ENCODE measurements at places on chromosomes 13 and 19.

DNA sequence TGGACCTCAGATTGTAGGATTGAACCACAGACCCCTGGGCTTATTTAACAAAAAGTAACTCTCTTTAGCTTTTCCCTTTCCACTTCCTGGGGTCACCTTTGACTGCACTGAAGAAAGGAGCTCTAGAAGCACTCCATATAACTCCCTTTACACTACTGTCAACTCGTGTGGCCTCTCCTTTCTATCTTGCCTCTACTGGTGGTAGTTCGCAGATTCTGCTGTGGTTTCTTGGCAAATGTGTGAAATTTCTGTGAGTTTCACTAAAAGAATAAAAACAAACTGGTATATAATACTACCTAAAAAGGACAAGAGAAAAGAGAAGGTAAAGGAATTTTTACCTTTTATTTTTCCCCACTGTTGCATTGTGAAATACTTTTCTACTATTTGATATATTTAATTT is 1298.1 kb downstream of the PCDH9 start:
- no peak for DNase-seq

DNA sequence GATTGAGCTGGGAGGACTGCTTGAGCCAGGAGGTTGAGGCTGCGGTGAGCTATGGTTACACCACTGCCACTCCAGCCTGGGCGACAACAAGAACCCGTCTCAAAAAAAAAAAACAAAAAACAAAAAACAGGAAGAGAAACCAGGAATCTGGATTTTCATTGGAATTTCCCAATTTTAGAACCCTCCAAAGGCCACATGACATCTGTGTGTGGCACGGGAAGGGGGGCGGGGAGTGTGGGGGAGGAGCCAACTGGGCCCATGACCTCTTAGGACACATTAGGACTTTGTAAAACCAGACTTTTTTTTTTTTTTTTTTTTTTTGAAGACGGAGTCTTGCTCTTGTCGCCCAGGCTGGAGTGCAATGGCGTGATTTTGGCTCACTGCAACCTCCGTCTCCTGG is 21.2 kb upstream of the MYDGF start:
- no peak for DNase-seq

DNA sequence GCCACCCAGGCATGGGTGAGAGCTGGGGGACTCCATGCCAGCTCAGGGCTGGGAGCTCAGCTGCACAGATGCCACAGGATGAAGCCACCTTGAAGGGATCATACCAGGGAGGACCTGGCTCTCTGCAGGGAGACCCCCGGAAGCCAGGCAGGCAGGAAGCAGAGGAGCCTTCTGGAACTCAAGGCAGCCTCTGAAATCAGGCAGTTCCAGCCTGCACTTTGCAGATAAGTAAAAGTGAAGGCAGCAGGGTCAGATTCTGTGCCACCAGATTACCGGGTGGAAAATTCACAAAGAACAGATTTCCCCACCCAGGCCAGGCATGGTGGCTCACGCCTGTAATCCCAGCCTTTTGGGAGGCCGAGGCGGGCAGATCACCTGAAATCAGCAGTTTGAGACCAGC is 2.5 kb downstream of the TMEM259 start:
- no peak for DNase-seq

DNA sequence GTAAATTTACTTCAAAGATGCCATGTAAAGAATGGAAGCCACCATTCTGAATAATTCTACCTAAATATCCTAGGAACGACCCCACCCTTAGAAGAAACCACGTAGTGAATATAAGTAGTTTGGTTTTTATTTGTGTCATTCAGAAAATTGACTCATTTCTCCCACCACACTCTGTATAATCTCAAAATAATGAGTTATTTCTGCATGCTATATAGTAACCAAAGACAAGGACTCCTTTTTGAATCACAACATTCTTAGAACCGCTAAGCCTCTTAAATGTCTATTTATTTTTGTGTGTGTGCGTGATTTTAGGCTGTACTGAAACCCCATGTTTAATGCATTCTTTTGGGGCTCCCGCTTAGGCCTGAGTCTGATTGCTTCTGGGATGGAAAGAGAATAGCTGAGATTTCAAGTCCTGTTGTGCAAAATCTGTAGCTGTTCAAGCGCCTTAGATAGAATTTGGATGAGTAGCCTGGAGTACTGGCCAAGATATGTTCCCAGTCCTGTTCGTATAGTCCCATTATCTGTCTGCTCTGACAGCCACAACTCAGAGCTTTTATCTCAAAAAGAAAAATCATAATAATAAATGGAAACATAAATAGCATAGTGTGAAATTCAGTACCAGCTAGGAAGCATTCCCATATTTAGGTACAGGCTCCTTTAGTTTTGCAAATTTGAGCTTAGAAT is 532.4 kb upstream of the NBEA start:
- DNase-seq = no peak

DNA sequence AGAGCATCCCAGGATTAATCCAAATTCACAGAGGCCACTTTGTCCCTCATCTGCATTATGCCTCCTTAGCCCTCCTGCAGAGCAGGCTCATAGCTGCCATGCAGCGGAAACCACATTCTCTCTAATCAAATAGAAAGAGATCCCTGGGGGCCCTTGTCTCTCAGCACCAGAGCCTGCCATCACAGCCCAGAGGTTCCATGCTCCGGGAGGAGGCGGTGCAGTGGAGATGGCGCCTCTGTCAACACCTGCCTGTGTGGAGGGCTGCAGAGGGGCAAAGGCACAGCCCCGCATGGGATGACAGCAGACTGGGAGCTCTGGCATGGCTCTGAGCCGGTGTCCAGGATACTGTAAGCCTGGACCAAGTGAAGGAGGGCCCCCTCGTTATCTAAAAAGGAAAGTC is 111.3 kb downstream of the SLC7A1 start:
- no peak for DNase-seq

GRCh38 chr13:91154558-91155353 is 192.7 kb upstream of the MIR17HG start:
- DNase-seq = peak; percentile 6

- no peak for DNase-seq
Observed at GRCh38 chr13:85616275-85616674, 182.9 kb downstream of the SLITRK6 start.

GRCh38 chr19:51653162-51653561 is 6.5 kb upstream of the SIGLEC14 start:
- no peak for DNase-seq

- no peak for DNase-seq
Observed at GRCh38 chr19:54351474-54351873, 12.5 kb upstream of the LILRA4 start.

All from CD4-positive, alpha-beta T cell treated with Interleukin-4 for 1 hour (primary cell).